ENCODE measurements at places on chromosomes 4 and X.
A peak's percentile ranks its signal among the peaks of the same experiment; 100 is the strongest.

DNA sequence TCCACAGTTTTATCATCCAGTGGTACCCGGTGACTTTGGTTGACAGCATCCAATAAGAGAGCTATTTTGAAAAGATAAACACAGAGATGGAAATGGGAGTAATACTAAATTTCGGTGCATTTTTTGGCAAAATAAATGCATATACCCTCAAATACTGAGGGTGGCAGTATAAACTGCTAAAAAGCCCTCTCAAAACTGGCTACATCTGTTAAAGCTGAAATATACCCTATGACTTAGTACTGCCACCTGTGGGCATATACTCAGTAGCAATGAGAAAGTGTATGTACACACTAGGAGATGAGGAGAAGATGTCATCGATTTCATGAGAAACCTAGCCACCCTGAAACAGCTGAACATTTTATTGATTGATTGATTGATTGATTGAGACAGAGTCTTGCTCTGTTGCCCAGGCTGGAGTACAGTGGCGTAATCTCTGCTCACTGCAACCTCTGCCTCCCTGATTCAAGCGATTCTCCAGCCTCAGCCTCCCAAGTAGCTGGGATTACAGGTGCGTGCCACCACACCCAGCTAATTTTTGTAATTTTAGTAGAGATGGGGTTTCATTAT is 12.2 kb upstream of the TMEM128 start:
- DNase-seq = peak; percentile 83

- DNase-seq = no peak
These were observed 1295.8 kb upstream of the ADGRL3 start for GRCh38 chr4:59904331-59904730.

DNA sequence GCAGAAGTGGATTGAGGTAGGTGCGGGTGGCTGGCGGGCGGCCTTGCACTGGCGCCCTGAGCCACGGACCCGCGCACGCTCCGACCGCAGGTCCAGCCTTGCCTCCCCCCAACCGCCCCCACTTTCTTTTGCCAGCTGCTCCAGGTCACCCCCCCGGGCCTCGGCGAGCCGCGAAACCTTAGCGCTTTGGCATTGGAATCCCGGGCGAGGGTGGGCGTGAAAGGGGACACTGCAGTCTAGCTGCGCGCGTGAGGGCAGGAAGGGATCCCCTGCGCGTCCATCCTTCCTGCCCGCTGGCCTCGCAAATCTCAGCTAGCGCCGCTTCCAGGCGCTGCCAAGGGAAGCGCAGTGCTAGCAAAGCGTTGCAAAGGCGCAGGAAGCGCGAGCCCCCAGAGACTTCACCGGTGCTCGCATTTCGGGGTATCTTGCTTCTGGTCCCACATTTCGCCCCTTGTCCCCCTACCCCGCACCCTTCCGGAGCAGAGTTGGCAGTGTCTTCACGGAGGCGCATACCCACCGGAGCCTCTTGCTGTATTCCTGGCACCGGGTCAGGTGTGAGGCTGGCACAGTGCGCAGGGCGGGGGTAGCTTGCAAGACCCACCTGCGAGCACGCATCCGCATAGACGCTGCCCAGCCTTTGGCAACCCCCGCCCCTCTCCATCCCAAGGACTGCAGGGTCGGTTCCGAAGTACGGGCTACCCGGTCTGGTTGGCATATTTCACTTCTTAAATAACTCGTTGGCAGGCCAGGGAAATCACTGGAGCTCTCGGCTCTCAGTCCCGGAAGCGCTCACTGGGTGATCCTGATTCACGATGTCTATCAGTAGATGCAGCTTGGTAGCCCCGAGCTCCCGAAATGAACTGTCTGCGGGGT is 104.4 kb downstream of the UCHL1 start:
- no peak for DNase-seq

GRCh38 chr4:95426455-95426854 is 122.3 kb downstream of the UNC5C start:
- DNase-seq = no peak

DNA sequence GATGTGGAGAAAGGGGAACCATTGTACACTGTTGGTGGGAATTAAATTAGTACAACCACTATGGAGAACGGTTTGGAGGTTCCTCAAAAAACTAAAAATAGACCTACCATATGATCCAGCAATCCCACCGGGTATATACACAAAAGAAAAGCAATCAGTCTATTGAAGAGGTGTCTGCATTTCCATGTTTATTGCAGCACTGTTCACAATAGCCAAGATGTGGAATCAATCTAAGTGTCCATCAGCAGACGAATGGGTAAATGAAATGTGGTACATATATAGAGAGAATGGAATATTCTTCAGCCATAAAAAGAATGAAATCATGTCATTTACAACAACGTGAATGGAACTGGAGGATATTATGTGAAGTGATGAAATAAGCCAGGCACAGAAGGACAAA is 208.1 kb downstream of the TRIML1 start:
- DNase-seq = no peak

- DNase-seq = no peak
These were observed 337.4 kb upstream of the SFRP2 start for GRCh38 chr4:154126276-154126675.

GRCh38 chr4:48016141-48017107 is at the start of the genes CNGA1 and NIPAL1:
TSS of gene CNGA1 (minus strand) at chr4:48016681. CDS start at chr4:47952689, 63,992 bp downstream.
TSS of gene NIPAL1 (plus strand) at chr4:48016772. CDS start at chr4:48016840, 68 bp downstream.
- peak; percentile 65 for DNase-seq

- no peak for DNase-seq
These were observed 47.5 kb upstream of the STS start for GRCh38 chrX:7100022-7100421.

DNA sequence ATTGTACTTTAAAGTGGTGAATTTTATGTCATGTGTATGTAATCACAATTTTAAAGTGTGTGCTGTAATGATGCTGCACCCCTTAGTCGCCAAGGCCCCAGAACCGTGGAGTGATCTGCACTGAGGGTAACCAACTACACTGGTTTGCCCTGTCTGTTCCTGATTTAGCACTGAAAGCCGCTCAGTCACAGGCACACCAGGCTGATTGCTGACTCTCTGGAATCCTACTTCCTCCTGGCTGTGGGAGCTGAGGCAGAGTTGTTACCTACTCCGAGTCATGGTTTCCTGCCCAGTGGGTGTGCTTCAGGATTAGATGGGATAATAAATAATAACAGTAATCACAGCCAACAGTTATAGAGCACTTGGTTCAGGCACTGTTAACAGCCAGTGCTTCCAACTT is 645.4 kb downstream of the BCOR start:
- no peak for DNase-seq

DNA sequence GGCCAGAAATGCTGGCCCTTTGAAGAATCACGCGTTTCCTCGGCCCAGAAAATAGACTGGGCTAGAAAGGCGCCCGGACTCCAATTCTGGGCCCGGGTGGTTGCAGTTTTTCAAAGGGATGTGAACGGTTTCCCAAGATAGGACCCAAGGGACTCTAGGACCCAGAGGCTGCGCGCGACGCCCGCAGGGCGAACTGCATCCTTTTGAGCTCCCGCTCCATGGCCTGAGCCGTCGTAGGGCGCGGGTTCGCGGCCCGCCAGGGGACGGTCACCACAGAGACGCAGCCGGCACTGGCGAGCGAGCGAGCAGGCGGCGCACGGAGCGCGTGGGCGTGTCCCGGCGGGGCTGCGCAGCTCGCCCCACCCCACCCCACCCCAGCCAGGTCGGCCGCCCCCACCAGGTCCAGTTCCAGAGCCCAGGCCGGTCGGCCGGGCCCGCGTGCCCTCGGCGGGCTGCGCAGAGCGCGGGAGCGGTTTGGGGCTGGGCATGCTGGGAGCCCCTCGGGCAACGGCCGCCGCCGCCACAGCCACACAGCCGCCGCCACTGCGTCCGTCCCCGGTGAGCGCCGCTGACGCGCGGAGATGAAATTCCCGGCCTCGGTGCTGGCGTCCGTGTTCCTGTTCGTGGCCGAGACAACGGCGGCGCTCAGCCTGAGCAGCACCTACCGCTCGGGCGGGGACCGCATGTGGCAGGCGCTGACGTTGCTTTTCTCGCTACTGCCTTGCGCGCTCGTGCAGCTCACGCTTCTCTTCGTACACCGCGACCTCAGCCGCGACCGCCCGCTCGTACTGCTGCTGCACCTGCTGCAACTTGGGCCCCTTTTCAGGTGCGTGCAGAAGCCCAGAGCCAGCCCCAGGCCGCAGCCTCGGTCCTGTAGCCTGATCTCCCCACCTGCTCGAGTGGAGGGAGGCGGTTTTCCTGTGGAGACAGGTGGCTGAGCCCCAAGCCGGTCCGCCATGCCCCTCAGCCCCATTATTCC is at the start of gene XK:
Gene XK (plus strand): TSS at position 411 of the 979 bp plus-strand sequence. CDS start 171 bp downstream, at position 582.
- peak; percentile 14 for DNase-seq

GRCh38 chr4:56511098-56511497 is 5.5 kb downstream of the ARL9 start:
- no peak for DNase-seq

- DNase-seq = no peak
These were observed 19.1 kb downstream of the FNIP2 start for GRCh38 chr4:158787709-158788475.

DNA sequence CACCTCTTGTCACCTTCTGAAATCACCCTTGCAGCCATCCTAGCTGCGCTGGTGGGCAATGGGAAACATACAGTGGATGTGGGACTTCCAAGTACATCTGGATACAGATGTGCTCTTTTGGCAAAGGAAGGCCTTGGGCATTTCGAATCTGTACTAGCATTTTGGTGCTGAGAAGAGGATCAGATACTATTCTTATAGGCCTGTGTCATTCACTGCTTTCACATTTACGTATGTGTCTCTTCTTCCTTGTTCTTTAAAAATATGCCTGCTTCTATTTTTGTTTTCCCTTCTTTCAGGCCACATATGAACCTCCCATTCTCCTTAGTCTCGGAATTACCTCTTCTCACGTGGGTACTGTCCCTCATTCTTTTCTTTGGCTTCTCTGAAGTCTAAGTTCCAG is 53.1 kb downstream of the EFNB1 start:
- no peak for DNase-seq

GRCh38 chr4:11746734-11747133 is 318.0 kb upstream of the HS3ST1 start:
- no peak for DNase-seq

DNA sequence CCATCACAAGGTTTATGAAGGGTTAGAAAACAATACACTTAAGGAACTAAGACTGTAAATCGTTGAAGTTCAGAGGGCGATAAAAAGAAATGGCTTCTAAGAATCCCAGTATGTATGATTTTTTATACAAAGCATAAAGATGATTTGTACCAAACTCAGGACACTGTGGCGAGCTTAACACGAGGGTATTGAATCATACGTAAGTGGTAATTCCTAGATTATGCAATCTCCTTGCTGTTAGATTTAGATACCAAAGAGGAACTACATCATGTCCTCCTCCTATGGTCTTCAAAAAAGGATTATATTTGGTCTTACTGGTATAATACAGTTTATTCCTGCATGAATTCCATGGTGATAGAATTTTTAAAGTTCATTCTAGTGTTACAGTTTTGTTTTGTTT is 23.9 kb downstream of the NFKB1 start:
- no peak for DNase-seq

GRCh38 chrX:65575022-65575421 is 40.4 kb upstream of the LAS1L start:
- DNase-seq = no peak

DNA sequence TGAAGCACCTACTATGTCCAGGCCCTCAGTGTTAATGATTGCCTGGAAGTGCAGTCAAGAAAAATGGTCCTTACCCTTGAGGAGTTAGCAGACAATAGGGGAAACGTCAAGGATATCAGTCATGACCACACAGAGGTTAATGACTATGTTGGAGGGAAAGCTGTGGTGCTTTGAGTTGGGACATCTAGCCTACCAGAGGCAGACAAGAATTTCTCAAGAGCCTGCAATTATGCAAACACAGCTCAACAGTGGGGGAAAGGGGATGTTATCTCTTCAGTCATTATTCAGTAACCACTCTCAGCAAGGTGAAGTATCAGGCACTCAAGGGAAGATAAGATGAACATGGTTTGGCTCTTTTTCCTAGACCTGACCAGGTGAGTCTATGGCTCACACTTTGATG is 7.0 kb upstream of the FGFBP1 start:
- DNase-seq = no peak

DNA sequence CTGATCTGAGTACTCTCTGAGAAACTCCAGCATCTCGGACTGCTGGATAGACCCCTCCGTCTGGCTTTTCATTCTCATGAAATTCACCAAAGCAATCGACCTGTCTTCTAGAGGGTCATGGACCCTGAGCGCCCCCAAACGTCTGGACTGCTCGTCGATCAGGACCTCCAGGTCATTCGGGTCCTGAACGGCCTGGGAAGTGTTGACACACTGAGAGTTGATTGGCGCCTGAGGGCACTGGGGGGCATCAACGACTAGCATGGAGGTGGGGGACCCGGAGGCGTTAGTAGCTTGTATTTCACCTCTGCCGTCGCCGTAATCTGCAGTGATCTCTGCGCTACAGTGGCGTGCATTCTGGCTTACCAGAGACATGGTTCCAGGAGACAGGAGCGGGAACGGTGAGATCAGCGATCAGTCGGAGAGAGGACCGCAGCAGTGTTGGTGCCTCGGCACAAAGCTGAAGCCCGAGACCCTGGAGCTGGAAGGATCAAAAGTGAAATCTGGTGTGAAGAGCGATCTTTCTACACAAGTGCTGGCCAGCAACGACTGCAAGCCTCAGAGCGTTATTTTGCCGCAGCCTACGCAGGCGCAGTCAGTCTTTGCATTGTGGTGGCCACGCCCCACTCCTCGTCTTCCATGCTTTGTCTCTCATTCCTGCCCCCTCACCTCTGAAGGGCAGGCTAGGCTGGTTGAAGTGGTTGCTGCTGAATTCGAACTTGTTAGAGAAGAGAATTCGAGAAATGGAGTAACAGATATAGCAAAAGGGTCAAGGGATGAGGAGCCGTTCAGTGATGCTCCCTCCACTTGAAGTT is at the start of gene MAGEE2:
Gene MAGEE2 (minus strand): TSS at position 575 of the 812 bp plus-strand sequence. CDS start 203 bp downstream, at position 372.
- DNase-seq = no peak

DNA sequence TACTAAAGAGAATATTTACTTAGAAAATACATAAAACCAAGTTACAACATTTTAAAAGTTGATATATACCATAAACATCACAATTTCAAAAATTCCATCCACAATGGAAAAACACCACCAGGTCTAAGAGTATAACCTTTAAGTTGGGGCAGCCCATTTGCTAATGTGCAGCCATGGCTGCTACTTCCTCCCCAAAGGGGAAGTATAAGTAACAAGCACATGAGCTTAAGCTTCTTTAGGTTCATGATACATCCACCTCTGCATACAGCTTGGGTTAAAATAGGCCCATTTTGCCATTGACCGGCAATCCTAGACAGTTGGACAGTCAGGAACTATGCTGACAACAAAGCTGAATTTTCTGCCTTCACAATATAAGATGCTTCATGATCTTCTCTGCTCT is 16.6 kb upstream of the GASK1B start:
- no peak for DNase-seq

Data from CD4-positive, alpha-beta T cell treated with Interleukin-4 for 1 hour (primary cell).